ENCODE measurements at places on chromosomes 4 and X.
A peak's percentile ranks its signal among the peaks of the same experiment; 100 is the strongest.

GRCh38 chrX:135112096-135112729, 8.1 kb downstream of the ETDB start:
- DNase-seq = peak; percentile 27

DNA sequence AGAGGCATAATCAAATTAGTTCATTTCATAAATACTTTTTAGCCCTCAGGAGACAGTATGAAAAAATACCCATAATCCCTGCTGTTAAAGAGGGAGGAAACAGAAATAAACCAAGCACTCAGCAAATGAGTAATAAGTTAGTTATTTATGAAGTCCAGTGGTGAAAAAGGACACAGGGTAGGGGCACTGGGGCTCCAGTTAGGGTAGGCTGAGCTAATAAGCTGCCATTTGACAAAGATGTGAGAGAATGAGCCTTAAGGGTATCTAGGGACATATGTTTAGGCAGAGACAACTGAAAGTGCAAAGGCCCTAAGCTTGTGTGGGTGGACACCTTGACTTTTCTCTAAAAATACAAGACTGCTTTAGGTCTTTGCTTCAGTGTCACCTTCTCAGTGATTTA, 94.4 kb downstream of the IL15 start:
- no peak for DNase-seq

DNA sequence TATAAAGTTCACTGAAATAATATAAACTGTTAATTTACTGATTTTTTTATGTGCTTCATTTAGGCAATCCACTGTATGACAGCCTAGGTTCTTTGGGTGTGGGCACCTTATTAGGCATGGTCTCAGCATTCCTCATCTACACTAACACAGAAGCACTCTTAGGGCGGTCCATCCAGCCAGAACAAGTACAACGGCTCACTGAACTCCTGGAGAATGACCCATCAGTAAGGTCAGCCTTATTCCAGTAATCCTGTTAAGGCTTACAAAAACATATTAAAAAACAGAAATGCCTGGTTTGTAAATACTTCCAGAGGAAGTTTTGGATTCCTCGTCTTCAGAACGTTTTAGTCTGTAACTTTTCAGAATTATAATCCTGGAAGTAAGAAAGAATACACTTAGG, 80.1 kb downstream of the SLC30A9 start:
- DNase-seq = no peak

DNA sequence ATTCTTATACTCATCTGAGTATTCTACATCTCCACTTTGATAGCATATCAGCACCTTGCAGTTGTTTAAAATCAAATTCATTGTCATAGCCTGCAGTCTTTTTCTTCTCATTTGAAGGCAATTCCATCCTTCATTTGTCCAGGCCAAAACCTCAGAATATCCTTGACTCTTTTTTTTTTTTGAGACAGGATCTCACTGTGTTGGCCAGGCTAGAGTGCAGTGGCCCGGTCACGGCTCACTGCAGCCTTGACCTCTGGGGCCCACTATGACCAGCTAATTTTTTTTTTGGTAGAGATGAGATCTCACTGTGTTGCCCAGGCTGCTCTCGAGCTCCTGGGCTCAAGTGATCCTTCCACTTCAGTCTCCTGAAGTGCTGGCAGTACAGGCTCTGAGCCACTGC, 2.6 kb downstream of the MRPL1 start:
- DNase-seq = no peak

- no peak for DNase-seq
Measured at GRCh38 chr4:94698187-94698586, 59.6 kb upstream of the BMPR1B start.

- peak; percentile 20 for DNase-seq
Measured at GRCh38 chrX:136711147-136711546, 63.2 kb downstream of the CD40LG start.

- DNase-seq = no peak
Measured at GRCh38 chrX:77223046-77223445, 224.1 kb upstream of the FGF16 start.

- DNase-seq = no peak
Measured at GRCh38 chr4:24570172-24570571, 14.2 kb downstream of the DHX15 start.
